CD4-positive, alpha-beta T cell treated with Interleukin-4 for 4 hours (primary cell): ENCODE measurements at places on chromosomes 2 and 18.

DNA sequence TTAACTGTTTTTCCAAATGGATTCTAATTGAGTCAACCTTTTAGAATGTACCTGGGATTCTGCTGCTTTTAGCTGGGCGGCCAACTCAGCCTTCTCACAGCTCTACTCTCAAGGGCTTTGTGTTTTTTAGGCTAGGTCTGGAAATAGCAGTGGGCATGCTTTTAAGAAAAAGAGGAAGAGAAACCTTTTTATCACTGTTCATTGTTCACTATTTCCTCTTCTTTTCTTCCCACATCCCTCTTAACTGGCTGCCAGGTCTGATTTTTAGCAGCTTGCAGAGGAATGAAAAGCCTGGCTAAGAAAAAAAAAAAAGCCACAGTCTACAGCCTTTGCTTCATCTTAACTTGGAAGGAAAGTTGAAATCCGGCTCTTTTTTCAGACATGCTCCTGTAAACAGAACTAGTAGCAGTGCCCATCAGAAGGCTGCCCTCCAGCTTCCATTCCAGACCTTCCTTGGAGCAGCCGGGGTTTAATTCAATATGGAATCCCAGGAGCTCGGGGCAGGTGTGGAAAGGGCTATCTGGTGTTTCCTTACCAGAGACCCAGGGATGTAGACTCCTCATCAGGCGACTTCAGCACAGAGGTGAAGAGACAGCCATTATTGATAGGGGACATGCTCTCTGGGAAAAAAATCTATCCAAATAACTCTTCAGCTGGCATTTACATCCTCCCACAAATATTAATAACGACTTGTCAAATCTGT, 230.7 kb downstream of the MYO3B start:
- DNase-seq: no peak

DNA sequence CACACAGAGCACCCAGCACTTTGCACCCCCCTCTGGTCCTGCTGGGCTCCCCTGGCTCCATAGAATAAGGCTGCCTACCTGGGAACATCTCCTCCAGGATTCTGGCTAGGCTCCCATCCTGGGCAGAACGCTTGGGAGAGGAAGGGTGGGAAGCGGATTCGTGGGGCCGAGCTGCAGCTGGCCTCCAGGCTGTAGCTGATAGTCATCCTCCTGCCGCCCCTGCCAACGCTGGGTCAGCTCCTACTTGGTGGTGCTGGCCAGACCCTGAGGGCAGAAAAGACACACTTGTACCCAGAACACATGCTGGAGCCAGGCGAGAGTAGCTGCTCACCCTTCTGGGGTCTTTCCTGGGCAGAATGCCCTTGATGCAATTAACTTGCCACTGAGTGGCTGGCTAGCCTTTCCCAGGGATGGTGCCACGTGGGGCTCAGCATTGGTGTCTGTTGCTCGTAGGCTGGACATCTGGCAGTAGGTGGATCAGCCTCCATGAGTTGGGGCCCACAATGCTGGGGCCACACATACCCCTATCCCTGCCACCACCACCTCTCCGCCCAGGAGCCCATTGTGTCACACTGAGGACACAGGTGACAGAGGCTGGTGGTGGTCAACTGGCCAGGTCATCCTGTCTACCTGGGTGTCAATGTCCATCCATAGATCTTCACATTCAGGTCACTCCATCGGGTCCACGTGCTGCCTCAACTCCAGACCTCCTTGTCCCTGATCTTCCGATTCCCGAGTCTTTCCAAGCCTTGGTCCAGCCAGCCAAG, 112.8 kb downstream of the NDUFA10 start:
- DNase-seq: no peak

- no peak for DNase-seq
Measured at GRCh38 chr2:49153252-49153651, 1.1 kb downstream of the FSHR start.

DNA sequence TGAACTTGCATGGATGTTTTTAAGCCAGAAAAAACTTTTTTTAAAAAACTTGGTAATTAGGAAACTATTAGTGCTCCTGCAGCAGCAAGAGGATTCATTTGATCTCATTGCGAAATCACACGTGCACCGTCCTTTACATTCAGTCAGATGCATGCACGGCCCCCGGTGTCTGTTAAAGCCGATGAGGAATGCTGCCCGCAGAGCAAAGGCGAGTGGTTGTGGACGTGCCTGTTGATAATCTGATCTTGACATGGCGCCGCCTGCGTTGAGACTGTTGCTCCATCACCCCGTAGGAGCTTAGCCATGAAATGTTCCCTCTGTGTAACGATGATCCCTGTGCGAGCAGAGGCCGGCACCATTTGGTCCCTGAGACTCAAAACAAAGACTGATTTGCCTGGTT, 300.0 kb downstream of the GBX2 start:
- no peak for DNase-seq

DNA sequence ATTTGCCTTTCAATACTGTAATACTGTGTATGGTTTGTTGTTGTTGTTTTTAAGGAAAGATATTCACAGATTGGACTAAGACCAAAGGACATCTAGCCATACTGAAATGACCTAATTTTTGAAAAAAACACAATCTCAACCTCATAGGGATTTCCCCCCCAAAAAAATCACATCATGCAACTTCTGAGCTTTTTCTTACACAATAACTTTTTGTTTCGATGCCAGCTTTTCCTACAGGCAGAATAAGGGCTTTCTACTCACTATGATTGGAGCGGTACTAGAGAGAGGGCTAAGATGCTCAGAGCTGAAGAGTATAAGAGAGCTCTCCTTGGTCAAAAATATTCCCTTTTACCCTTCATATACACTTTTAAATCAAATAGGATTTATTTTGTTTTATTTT, 32.4 kb upstream of the SLC3A1 start:
- no peak for DNase-seq

- DNase-seq: no peak
Measured at GRCh38 chr2:141519906-141520305, 610.9 kb downstream of the LRP1B start.

GRCh38 chr2:63484481-63484880, 103.8 kb downstream of the WDPCP start:
- DNase-seq: no peak

GRCh38 chr2:54564439-54564838, 108.3 kb downstream of the SPTBN1 start:
- no peak for DNase-seq

GRCh38 chr2:6952101-6952500, 34.9 kb downstream of the RNF144A start:
- DNase-seq: no peak

GRCh38 chr2:20868377-20868776, 45.5 kb upstream of the LDAH start:
- DNase-seq: peak; percentile 18

- DNase-seq: peak; percentile 88
Measured at GRCh38 chr2:30266051-30266621, 34.8 kb downstream of the LBH start.

GRCh38 chr18:59663096-59663495, 34.1 kb downstream of the CCBE1 start:
- no peak for DNase-seq

GRCh38 chr2:121189661-121190381, 95.2 kb downstream of the TFCP2L1 start:
- DNase-seq: no peak

DNA sequence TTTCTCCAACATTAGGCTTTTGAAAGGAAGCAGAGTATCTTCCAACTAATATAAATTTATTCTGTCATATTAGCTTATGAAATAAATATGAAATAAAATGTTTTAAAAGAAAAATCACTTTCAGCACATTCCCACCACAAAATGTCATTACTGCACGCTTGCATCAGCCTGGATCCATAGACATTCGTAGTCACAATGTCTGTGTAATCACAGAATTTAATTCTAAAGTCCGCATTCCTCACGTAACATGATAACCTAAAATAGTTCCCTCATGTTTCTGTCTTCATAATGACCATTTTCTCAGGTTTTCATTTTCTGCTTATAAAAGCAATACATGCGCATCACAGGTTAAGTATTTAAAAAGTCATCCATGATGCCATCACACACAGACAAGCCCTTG, 47.1 kb downstream of the HDAC4 start:
- DNase-seq: no peak

GRCh38 chr18:79926715-79927606, 24.5 kb downstream of the SLC66A2 start:
- no peak for DNase-seq

- DNase-seq: no peak
Measured at GRCh38 chr2:191341436-191341835, 96.2 kb downstream of the MYO1B start.

- no peak for DNase-seq
Measured at GRCh38 chr2:99158599-99158998, 3.8 kb downstream of the LIPT1 start.

DNA sequence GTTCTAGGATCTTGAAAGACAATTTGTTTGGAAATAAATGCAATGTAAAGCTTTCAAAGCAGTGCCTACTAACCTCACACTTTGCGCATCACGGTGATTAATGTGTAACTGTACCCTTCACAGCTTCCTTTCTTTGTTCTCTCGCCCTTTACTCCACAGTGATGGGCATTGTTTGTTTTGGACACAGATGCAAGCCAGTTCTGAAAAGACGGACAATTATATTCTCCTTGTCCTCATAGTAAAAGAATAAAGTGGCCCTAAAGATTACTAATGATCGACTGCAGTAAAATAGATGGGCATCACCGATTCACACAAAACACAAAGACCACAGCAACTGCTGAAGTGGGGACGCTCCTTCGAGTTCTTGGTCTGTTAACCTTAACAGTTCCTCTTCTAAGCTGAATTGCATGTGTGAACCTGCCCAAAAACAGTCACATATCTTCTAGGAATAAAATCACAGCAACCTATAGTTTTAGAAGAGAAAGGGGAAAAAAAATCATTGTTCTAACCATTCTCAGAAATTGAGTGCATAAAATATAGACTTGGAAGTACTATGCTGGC, 7.7 kb downstream of the L3MBTL4 start:
- no peak for DNase-seq

- DNase-seq: no peak
Measured at GRCh38 chr2:226891780-226892590, 56.1 kb downstream of the RHBDD1 start.

DNA sequence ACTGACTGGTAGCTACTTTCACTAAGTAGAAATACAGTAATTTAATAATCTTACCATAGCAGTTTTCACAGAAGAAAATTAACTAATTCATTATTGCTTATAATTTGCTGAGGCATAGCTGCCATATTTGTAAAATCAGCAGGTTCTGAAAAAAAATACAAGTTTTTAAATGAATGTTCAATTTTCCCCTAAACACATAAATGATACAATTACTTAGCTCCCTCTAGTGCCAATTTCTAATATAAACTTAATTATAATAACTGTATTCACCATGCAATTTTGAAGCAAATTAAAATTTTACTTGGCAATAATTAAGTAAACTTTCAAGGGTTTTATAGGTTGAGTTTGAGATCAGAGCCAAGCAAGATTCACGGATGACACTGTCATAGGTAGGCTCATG, 1321.6 kb upstream of the ACVR2A start:
- no peak for DNase-seq

GRCh38 chr2:234275515-234275914, 221.4 kb downstream of the ARL4C start:
- no peak for DNase-seq

DNA sequence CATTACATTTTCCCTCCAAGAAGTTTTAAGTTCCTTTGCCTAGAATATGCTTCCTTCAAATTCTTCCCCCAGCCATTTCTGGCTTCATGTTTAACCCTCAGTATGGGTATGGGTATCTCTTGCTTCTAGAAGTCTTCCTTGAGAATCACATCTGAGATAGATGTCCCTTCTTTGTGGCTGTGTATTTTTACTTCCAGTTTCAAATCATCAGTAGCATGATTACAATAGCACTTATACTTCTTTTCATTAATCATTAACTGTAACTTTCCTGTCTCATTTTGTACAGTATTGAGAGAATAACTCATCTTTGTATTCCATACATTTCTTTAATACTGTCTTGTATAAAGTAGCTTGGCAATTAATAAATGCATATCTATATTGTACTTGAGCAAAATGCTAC, 17.3 kb upstream of the PDE1A start:
- DNase-seq: no peak

DNA sequence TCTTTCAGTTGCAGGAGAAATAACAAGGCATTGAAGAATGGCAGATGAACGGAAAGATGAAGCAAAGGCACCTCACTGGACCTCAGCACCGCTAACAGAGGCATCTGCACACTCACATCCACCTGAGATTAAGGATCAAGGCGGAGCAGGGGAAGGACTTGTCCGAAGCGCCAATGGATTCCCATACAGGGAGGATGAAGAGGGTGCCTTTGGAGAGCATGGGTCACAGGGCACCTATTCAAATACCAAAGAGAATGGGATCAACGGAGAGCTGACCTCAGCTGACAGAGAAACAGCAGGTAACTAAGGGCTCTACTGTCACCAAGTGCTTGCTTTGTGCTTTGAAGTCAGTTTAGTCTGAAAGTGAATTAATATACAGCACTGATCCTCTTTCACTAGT, 118.5 kb upstream of the UNC80 start:
- DNase-seq: no peak

- DNase-seq: peak; percentile 26
Measured at GRCh38 chr2:64273524-64274398, 129.5 kb upstream of the PELI1 start.

DNA sequence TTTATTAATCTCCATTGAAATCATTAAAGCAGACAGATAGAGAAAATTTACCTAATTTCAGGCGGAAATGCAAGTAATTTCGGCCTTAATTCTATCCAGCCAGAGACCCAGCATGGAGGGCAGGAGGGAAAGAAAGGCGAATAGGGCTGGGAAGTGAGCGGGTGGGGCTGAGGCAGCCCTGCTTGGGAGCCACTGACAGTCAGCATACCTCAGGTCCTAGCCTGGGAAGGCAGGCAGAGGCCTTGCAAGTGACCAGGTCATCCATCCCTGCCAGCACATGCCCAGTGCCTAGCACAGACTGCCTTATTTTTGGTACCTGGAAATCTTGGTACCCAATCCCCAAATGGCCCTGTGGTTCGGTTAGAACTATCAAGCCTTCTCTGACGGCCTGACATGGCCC, 1.5 kb downstream of the GDF7 start:
- no peak for DNase-seq

GRCh38 chr18:59056706-59057492, 82.8 kb upstream of the SEC11C start:
- peak; percentile 23 for DNase-seq

GRCh38 chr2:177353187-177353478, 39.4 kb upstream of the AGPS start:
- no peak for DNase-seq

GRCh38 chr2:175463589-175464310, 282.2 kb upstream of the ATP5MC3 start:
- no peak for DNase-seq

GRCh38 chr2:119366161-119366648, 429 bp downstream of the C2orf76 start:
- DNase-seq: no peak

DNA sequence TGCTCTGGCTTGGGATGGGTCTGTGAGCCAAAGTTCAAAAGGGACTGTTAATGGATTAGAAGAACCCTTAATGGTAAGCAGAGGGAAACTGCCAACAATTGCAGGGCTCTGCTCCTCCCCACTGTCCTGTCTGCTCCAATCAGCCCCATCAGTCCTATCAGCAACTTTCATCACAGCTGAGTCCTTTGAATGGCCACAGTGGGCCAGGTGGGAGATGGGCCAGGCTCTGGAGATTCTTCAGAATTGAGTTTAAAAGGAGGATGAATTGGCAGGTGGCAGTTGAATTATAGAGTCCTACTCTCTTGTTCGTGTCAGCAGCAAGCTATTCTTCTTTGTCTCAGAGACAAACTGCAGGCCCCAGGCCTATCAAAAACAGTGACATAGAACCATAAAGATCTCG, 573.9 kb downstream of the EPHA4 start:
- no peak for DNase-seq

- no peak for DNase-seq
Measured at GRCh38 chr2:232592772-232593395, 40.5 kb upstream of the EFHD1 start.

GRCh38 chr18:61350578-61350977, 17.3 kb downstream of the CDH20 start:
- no peak for DNase-seq
